AG04450 (cell line): ENCODE measurements at places on chromosomes 13 and 19.

- no peak for DNase-seq
Measured at GRCh38 chr19:13840305-13841085, 36.4 kb upstream of the NANOS3 start.

DNA sequence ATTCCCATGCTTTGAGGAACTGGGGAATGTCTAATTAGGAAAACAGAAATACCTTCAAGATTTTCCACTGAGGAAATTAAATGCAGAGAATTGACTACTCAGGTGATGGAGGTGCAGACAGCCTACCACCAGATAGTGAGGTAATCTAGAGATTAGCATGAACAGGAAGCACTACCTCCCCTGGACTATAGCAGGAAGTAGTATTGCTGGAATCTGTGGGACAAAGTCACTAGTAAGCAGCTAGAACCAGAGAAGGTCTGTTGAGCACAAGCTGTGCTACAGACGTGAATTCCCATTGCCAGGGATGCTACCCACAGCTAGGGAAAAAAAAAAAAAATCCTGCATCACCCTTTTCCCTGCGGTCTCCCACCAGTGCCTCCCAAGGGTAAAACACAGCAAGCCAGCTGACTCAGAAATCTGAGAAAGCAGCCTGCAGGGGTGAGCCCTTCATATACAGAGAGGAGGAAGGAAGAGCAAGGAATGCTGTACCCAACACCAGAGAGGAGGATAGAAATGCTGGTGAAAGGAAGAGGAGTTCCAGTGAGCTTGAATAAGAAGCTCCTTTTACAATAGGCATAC lies 10.2 kb downstream of the ENOX1 start:
- no peak for DNase-seq

DNA sequence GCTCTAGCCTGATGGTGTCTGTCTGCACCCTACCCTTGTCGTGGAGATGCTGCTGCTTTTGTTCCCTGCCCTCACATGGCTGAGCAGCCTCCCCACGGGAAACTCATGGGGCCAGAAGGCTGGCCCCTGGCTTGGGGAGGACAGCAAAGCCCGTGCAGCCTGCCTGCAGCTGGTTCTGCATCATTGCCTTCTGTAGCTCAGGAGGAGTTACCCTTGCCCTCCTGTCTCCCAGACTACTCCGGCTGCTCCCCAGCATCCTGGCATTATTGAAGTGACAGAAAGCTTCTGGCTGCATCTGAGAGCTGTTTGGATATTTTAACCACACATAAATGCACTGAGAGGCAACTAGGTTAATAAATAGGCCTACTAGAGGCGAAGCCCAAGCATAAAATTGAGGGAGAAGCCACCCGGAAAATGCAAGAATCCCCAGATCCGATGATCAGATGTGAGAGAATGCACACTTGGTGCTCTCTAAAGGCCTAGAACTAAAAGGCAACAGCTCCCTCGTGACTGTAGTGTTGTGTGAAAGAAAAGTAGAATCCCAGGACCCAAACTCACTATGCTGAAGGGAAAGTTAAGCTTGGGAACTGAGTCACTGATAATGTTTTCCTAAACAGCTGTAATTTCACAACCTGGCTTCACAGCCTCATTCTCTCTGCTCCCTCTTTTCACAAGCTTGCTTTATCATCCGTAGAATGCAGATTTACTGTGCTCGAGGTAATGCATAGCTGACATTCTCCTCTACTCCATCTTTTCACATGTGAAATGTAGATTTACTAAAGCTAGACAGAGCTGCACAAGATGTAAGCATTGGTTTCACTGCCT lies 110.8 kb downstream of the TNFRSF19 start:
- DNase-seq, result no peak

GRCh38 chr19:13899393-13899792 lies 6.5 kb downstream of the BRME1 start:
- DNase-seq, result no peak

DNA sequence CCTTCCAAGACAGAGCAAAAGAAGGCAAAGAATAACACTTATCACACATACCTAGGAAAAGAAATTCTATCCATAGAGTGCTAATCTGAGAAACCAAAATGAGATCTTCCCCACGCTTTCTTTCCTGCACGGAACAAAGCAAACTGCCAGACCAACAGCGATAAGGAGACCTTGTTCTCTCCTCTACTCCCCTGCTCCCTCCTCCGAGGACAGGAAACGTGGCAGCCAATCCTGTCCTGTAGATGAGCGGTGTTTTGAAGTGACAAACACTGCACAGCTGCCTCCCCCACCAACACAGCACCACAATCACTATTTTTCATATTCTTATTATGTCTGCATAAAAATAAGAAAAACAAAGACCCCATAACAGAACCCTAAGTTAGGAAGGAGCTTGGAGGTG lies 113.9 kb upstream of the IRS2 start:
- no peak for DNase-seq

- no peak for DNase-seq
Measured at GRCh38 chr13:109880371-109881346, 94.3 kb upstream of the IRS2 start.

DNA sequence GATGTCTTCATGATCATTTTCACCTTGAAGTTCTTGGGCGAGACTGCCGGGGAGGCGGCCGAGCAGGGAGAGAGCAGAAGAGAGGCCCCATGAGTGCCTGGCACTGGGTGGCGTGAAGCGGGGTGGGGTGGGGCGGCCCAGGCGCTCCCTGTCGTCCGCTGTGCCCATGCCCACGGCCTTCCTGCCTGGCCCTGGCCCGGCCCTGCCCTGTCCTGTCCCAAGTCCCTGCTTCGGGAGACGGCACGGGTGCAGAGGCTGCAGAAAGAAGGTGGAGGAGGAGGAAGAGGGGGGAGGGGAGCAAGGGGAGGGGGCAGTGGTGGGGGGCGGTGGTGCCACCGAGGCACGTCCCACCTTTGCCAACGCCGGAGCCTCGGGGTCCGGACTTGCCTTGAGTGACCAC lies 118.4 kb downstream of the PTPRS start:
- no peak for DNase-seq

GRCh38 chr13:98917116-98917515 lies 60.7 kb downstream of the DOCK9 start:
- no peak for DNase-seq

DNA sequence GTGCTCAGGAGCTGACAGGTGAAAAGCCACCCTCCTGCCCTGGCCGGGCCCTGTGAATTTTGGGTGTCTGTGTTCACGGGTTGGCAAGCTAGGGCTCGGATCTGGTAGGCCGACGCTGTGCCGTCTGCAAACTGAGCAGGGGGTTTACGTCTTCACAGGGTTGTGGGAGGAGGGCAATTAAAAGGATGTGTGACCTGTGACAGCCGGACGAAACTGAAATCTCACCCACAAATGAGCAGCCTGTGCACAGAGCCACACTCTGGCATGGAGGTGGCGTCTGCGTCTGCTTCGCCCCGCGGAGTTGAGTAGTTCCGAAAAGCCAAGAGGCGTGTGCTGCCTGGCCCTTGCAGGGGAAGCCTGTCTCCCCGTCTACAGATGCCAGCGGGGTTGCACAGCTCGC lies 117.3 kb downstream of the KDM4B start:
- DNase-seq, result no peak

DNA sequence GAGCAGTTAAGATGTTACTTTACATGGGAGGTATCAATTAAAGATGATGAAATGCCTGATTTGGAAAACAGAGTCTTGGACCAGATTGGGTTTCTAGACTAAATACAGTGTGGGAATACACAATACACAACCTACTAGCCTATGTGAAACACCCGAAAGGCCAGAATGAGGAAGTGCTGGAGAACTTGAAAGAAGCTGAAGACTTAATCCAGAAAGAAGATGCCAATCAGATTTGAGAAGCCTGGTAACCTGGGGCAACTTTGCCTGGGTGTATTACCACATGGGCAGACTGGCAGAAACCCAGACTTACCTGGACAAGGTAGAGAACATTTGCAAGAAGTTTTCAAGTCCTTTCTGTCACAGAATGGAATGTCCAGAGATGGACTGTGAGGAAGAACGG lies 43.2 kb downstream of the N4BP2L1 start:
- no peak for DNase-seq

GRCh38 chr19:16070366-16070990 lies 5.8 kb upstream of the TPM4 start:
- no peak for DNase-seq

DNA sequence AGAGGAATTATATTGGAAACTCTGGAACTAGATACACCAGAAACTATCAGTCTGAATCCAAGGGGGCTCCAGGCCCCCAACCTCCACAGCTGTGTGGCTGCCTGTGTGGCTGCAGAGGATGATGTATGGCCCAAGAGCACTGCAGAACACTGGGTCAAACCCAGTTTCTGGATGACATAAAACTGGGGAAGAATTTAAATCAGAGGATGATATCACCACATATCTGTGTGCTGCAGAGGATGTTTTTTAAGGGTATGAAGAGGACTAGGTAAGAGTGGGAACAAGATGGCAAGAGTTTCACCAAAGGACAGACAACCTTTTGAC lies 226.4 kb downstream of the SUCLA2 start:
- DNase-seq, result no peak
